ENCODE measurements at places on chromosomes 16 and 17.

GRCh38 chr16:22937169-22937568, 123.2 kb downstream of the HS3ST2 start:
- no peak for DNase-seq

GRCh38 chr17:52536489-52536888, 378.0 kb upstream of the CA10 start:
- no peak for DNase-seq

GRCh38 chr16:77945126-77945525, 77.2 kb upstream of the CLEC3A start:
- no peak for DNase-seq

- DNase-seq = no peak
Measured at GRCh38 chr17:43030137-43030767, 5.2 kb downstream of the RND2 start.

DNA sequence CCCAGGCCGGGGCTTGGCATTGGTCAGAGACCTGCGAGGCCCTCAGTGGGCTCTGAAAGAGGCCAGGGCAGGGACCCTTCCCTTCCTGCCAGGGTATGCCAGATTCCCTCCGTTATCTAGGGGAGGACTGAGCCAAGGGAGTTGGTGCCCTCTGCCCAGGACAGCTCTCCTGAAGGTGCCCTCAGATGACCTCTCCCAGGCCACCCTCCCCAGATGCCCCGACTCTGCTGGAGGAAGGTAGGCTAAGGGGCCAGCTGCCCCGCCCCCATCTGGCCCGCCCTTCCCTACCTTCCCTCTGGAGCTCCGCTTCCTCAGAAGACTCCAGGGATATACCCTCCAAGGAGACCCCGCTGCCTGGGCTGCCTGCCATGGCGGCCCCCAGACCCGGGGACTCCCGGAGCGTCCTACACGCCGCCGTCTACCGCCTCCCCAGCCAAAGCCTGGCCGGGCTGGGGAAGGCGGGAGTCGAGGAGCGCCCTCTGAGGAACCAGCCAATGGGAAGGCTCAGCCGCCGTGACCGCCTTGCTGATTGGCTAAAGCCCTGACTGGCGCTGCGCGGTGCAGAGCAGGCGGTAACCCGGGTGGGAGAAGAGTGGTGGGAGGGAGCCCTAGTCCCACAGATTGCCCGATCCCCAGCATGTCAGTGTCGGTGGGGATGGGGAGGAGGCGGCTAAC, 7.0 kb downstream of the MPP2 start:
- DNase-seq = peak; percentile 87
